ENCODE measurements at places on chromosomes 2 and 18. TPM values are rescaled to one million over a fixed set of nuclear protein-coding genes. Genes with fewer than 3 reads are reported as not detected.
A peak's percentile ranks its signal among the peaks of the same experiment; 100 is the strongest.

- DNase-seq, result peak; percentile 16
Measured at GRCh38 chr2:47950340-47951301, 44.3 kb upstream of the FBXO11 start.

GRCh38 chr2:98028931-98029717 is 33.4 kb upstream of the TMEM131 start:
- DNase-seq, result peak; percentile 36

FBXO48 gene
- 1.2 TPM for total RNA-seq

- no peak for DNase-seq
Measured at GRCh38 chr2:71003396-71003795, 8.7 kb upstream of the TEX261 start.

GRCh38 chr2:147441182-147441581 is 403.6 kb upstream of the ACVR2A start:
- no peak for DNase-seq

DNA sequence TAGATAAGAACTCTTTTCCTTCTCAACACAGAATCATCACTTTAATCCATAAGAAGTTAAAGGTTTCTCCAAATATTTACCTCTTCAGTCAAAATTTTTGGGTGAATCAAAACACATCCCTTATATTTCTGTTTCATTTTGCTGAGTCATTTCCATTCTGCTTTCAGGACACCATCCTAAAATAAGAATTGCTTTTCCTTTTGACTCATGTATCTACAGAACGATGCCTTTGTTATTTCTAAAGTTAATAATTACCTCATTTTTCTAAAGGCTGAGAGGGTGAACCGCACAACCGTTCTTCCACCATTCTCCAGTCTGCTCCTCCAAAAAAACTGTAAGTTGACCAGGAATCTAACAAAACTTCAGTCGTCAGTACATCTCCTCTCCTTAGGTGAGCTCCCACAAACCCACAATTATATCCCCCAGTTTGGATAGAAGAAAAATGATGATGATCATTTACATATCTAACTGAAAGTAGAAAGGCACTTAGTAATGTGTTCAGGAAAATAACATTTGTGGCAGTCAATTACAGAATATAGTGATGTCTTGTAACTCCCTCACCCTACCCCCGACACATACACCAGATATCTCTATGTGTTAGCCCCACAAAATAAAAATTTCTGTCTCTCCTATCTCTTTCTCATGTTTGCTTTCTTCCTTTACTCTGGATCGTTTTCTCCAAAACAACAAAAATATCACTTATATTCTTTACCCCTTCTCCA is 162.5 kb downstream of the RAD51AP2 start:
- DNase-seq, result no peak

GRCh38 chr2:173148520-173148919 is 72.9 kb downstream of the MAP3K20 start:
- DNase-seq, result no peak

DNA sequence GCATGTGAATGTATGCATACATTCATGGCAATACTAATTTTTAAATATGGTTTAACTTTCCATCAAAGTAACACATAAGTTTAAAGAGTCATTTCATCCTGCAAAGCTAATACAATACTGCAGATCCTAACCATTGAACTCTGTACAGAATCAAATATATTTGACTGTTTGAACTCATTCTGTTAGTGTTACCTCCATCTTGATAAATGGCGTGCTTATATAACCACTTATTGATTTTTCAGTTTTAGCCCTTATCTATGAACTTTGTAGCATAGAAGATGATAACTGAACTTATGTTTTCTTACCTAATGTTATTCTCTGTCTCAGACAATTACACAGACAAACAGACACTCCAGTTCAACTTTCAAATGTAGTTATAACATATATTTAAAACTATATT is 731.0 kb upstream of the LRATD1 start:
- no peak for DNase-seq

- DNase-seq, result no peak
Measured at GRCh38 chr18:3691705-3692104, 241.7 kb downstream of the TGIF1 start.

DNA sequence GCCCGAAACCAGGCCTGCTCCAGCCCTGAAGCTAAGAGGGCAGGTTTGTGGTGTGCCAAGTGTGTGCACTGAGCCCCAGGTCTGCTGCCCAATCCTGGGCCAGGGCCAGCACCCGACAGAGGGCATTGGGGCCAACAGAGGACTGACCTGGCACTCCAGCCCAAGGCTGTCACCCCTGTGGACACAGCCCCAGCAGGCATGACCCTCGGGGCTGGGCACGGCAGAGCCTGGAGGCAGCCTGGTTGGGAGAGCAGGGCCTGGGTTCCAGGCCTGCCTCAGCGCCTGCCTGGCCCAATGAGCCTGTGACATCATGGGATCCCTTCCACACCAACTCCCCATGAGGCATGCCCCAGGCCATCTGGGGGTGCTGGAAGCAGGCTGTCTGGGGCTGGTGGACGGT is 10.8 kb upstream of the SNED1 start:
- DNase-seq, result no peak

DNA sequence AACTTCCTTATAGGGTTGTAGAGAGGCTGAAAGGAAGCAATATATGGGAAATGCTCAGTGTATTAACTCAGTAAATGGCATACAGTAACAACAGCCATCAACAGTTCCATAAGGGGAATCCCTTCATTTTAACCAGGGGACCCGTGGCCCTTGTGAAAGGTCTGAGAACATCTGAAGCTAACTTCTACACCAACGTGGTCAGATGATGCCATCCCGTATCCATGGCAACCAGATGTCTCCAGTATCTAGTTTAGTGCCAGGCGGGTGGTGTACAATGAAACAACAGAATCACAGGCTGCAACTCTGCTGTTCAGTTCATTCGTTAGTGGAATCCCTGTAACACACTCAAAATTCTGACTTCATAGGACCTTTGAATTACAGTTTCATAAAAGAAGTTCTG is 162.3 kb downstream of the TGIF1 start:
- DNase-seq, result no peak
